ENCODE measurements at places on chromosomes 7 and 10.

- no peak for DNase-seq
These were observed 49.6 kb upstream of the BTRC start for GRCh38 chr10:101304316-101304715.

GRCh38 chr10:95026461-95026860 is 42.8 kb downstream of the CYP2C8 start:
- DNase-seq, result no peak

DNA sequence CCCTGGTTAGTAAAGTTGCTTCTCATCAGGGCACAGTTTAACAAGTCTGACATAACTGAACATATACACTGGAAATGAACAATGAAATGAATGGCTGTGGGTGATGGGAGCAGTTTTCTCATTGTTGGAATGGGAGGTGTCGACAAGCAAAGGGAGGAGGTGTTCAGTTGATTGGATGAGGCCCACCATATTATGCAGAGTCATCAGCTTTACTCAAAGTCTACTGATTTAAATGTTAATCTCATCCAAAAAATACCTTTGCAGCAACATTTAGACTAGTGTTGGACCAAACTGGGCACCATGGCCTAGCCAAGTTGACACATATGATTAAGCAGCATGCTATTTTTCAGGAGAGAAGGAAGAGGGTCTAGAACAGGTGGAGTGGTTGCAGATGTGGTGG is 201.7 kb downstream of the RAMP3 start:
- DNase-seq, result no peak

GRCh38 chr7:4084271-4084670 is 597.8 kb upstream of the FOXK1 start:
- DNase-seq, result no peak

GRCh38 chr10:101545898-101546297 is 42.2 kb downstream of the POLL start:
- no peak for DNase-seq

DNA sequence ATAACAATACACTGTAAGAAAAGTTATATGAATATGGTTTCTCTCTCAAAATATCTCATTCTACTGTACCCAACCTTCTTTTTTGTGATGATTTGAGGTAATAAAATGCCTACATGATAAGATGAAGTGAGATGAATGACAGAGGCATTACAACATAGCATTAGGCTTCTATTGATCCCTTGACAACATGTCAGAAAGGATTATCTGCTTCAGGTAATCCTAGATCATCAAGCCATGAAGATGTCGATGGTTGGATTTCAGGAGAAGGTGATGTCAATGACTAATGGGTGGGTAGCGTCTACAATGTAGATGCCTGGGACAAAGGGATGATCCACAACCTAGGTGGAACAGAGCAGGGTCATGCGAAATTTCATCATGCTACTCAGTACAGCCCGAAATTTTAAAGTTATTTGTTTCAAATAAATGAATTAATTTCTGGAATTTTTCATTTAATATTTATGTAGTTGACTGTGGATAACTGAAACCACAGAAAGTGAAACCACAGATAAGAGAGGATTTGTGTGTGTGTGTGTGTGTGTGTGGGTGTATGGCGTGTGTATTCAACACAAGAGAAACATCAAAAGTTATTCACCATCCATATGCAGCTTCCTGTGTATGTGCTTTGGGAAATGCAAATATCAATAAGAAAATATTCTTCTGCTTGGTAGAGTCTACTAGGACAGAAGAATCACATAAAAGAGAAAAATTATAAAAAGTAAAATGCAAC is 77.0 kb downstream of the MAGI2 start:
- no peak for DNase-seq

GRCh38 chr10:92239600-92240288 is 51.1 kb downstream of the CPEB3 start:
- DNase-seq, result no peak
